ENCODE measurements at places on chromosomes 6 and 20. TPM values are rescaled to one million over a fixed set of nuclear protein-coding genes. Genes with fewer than 3 reads are reported as not detected.
A peak's percentile ranks its signal among the peaks of the same experiment; 100 is the strongest.

GRCh38 chr6:21341910-21342309, 251.6 kb upstream of the SOX4 start:
- no peak for DNase-seq

TRAPPC3L gene
- total RNA-seq: not detected

ULBP1 gene
- 0.99 TPM for total RNA-seq

DNA sequence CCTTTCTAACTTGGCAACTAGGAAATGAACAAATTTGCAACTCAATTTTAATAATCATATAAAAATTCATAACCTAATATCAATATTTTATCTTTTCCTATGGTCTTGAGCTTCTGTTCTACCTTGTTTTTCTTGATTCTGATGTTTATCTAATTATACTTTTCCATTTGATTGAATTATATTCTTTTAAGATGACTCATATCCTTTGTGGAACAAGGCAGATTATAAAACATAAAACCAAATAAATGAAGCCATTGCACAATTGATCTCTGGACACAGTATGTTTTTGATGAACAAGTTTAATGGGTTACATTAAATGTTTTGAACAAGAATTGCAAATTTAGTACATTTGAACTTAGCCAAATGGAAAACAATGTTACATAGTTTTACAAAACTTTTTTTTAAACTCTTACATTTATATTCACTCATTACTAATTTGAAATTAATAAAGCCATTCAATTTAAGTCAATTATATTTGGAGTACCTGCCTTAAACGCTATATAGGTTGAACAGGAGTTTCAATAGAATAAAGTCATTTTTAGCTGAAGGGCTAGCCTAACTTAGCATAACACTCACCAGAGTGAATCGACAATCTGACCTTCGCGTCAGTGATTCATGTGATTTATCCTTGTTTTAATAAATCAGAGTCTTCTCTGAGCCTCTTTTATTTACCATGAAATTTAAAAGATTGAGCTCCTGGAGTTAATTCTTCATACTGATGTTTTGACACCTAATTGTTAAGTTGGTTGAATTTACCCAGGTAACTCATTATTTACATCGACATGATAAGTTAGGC, 3.8 kb downstream of the NCOA7 start:
- DNase-seq: no peak

VAPB gene
- 51.0 TPM for total RNA-seq

THBD gene
- 0.03 TPM for total RNA-seq

GRCh38 chr6:144252259-144252658, 32.9 kb upstream of the UTRN start:
- no peak for DNase-seq

RBBP8NL gene
- not detected for total RNA-seq

- DNase-seq: no peak
Measured at GRCh38 chr20:3168829-3169590, 4.3 kb downstream of the LZTS3 start.

NKAIN4 gene
- 16.4 TPM for total RNA-seq

GRCh38 chr6:137722749-137723272, 144.2 kb upstream of the TNFAIP3 start:
- no peak for DNase-seq

DNA sequence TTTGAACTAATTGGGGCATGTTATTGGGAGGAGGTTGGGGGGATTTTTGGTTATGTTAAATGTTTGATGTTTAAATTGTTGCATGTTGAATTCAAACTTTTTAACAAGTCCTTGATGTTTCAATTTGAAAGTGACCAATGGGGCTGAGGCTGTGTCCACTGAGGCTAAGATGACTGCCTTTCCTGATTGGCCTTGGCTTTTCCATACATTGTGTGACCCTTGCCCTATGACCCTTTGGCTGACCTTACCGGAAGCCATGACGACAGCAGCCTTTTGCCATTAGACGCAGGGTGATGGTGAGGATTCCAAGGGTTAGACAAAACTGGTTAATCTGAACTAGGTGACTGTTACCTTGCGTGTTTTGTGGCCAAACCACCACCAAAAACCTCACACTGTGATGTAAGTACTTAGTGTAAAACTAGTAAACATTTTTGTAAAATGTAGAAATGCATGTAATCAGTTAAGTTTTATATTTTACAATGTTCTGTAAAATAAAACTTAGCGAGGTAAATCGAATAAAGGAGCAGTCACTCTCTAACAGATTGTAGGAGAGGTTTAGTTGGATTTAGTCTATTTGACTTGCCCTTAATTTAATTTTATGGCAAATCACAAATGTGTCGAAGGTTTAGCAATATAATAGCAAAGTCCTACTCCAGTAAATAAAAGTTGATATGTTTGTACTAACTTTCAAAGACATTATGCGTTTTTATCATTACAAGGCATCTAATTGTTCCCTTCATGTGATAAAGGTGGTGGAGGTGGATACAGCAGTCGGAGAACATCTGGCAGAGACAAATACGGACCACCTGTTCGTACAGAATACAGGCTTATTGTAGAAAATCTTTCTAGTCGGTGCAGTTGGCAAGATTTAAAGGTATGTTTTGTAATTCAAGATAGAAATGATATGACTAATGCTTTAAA, 1.6 kb downstream of the SRSF6 start:
- no peak for DNase-seq

GRCh38 chr20:51563486-51564332, 21.2 kb upstream of the NFATC2 start:
- DNase-seq: peak; percentile 9

- no peak for DNase-seq
Measured at GRCh38 chr20:48695255-48695654, 132.5 kb downstream of the PREX1 start.

DNA sequence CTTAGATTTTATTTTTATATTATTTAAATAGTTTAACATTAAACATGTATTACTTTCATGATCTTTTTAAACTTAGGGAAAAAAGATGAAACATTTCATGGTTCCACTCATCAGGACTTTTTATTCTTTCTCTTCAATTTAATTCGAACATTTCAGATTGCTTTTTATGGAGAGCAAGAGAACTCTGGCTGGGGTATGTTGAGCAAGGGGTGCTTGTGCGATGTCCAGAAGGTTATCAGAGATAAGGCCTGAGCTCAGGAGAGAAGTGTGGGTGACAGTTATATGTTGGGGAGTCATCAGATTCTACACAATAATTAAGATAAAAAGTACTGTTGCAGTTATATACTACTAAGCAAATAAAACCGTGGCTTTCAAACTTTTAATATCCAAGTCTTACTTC, 37.5 kb downstream of the FKBP5 start:
- DNase-seq: no peak

- peak; percentile 74 for DNase-seq
Measured at GRCh38 chr6:34301408-34301807, 52.6 kb upstream of the SMIM29 start.

DNA sequence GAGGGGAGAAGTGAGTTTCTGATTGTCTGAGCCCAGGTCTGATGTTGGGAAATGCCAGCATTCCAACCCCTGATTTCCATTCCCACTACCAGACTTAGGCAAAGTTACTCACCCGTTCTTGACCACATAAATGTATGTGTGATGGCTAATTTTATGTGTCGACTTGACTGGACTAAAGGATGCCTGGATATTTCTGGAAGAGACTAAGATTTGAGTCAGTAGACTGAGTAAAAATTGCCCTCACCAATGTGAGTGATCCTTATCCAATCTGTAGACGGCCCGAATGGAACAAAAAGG, 95.8 kb upstream of the TAB2 start:
- DNase-seq: no peak

GRCh38 chr6:150004101-150004782, 21.1 kb downstream of the RAET1L start:
- DNase-seq: no peak

- no peak for DNase-seq
Measured at GRCh38 chr6:160138839-160139419, 17.3 kb downstream of the SLC22A1 start.

DNA sequence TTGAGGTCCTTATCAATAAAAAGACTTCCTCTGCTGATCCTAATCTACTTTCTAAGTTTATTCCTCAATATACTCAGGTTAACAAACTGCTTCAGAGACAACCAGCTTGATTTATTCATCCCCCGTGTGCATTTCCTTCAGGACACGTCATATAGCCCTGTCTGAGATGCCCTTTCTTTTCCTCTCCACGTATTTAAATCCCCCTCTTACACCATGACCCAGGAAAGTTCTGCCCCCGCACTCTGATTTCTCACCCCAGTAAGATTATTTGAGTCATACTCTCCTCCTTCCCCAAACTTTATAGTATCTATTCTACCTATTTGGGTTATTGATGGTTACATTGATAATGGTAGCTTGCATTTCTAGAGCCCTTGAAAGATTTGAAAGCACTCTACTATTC, 9.8 kb upstream of the CGA start:
- DNase-seq: no peak

DNA sequence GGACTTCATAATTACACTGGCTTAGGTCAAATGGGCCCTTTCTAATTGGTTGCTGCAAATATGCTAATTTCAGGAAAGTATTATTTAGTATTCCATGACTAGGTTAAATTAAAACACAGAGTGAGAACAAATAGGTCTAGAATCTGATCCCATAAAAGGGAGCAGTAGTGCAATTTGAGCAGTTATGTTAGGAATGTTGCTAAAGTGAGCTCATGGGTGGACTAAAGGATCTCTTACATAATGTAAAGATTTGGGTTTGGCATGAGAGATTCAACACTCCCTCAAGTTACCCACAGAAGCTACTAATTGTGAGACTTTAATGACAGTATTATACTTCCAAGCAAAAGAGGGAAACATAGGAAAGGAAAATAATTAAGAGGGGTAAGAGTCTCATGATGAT, 109.1 kb downstream of the C6orf58 start:
- no peak for DNase-seq

TPX2 gene
- 240 TPM for total RNA-seq

MEP1A gene
- total RNA-seq: not detected

- no peak for DNase-seq
Measured at GRCh38 chr6:100179576-100179975, 185.6 kb upstream of the MCHR2 start.

VPS16 gene
- 16.3 TPM for total RNA-seq

- DNase-seq: no peak
Measured at GRCh38 chr6:169795196-169795595, 43.8 kb downstream of the ERMARD start.

DNA sequence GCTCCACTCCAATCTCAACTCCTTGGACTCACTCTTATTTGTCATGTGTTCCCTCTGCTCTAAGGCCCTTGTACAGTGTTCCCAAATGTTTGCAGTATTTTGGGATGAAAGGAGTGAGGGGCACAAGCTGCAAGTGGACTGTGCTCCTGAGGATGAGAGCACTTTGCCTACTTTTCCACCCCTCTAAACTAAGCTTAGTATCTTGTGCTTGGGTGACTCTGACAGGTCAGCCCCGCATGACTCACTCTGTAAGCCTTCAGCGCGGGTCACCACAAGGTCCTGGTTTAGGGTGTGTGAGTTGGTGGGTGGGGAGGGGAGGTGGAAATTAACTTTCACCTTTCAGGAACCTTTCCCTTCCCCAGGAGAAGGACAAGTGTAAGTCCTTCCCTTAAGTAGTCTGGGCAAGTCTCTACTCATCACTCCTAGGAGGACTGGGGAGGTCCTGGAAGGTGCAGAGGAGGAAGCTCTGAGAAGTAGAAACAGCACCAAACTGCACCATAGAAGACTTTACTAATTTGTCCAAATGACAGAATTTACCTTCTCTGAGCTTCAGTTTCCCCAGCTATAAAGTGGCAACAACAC, 68.8 kb upstream of the EPB41L1 start:
- DNase-seq: peak; percentile 25

SLC4A11 gene
- 16.4 TPM for total RNA-seq

- DNase-seq: no peak
Measured at GRCh38 chr6:29999416-29999815, 57.1 kb downstream of the HLA-A start.

GRCh38 chr20:64006902-64007301, 26.0 kb downstream of the PRPF6 start:
- no peak for DNase-seq

FAM162B gene
- not detected for total RNA-seq

FGD2 gene
- total RNA-seq: not detected

CRIP3 gene
- total RNA-seq: not detected

IL17A gene
- not detected for total RNA-seq

DNA sequence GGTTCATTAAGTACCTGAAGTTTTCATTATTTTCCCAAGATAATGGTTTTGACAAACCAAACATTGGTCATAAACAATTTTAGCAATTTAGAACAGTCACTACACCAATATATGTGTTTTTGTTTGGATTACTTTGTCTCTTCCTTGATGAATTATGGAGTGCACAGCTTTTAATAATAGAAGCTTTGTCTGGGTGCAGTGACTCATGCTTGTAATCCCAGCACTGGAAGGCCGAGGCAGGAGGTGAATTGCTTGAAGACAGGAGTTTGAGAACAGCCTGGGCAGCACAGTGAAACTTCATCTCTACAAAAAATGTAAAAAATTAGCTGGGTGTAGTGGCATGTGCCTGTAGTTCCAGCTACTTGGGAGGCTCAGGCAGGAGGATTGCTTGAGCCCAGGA, 89.4 kb upstream of the ANKEF1 start:
- DNase-seq: peak; percentile 4

TINAG gene
- total RNA-seq: not detected

All from SJCRH30 (cell line).